ENCODE measurements at places on chromosomes 1 and 21. TPM values are rescaled to one million over a fixed set of nuclear protein-coding genes. Genes with fewer than 3 reads are reported as not detected.

ANGPTL3 gene
- polyA plus RNA-seq: 12.3 TPM

TRABD2B gene
- 3.0 TPM for polyA plus RNA-seq

DRAXIN gene
- 0.42 TPM for polyA plus RNA-seq

RIPPLY3 gene
- 0.24 TPM for polyA plus RNA-seq

SLC25A33 gene
- 6.0 TPM for polyA plus RNA-seq

CACHD1 gene
- 9.6 TPM for polyA plus RNA-seq

PLA2G2D gene
- 0.18 TPM for polyA plus RNA-seq

CTH gene
- 11.8 TPM for polyA plus RNA-seq

CIART gene
- 3.4 TPM for polyA plus RNA-seq

SYT6 gene
- polyA plus RNA-seq: 0.76 TPM

CCDC185 gene
- polyA plus RNA-seq: not detected

CR2 gene
- polyA plus RNA-seq: 0.27 TPM

TXNDC12 gene
- 39.9 TPM for polyA plus RNA-seq

EFHD2 gene
- 57.2 TPM for polyA plus RNA-seq

PTBP2 gene
- 35.3 TPM for polyA plus RNA-seq

SERPINC1 gene
- 0.54 TPM for polyA plus RNA-seq

Measured in large intestine (tissue), 12 donors.